ENCODE measurements at places on chromosomes 7 and 10.

DNA sequence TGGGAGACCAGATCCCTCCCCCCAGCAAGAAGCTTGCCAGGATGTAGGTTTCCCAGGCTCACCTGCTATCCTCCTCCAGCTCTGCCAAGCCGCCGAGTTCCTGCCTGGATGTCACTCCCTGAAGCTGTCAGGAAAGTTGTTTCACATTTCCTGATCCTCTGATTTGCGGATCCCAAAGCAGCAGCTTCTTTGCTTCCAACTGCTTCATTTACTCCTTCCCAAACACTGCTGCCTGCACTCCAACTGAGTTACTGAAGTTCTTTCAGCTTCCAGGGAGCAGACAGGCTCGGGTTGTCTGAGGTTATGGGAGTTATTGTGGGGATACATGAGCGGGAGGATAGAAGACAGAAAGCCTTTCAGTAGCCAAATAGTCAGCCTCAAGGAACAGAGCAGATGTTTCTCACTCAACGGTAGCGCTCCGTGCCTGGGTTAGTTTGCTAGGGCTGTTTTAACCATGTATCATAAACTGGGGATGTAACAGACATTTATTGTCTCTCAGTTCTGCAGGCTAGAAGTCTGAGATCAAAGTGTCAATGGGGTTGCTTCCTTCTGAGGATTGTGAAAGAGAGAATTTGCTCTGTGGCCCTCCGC, 516.0 kb downstream of the REEP3 start:
- DNase-seq: no peak

- DNase-seq: no peak
These were observed 85.9 kb upstream of the INSIG1 start for GRCh38 chr7:155211761-155212160.

DNA sequence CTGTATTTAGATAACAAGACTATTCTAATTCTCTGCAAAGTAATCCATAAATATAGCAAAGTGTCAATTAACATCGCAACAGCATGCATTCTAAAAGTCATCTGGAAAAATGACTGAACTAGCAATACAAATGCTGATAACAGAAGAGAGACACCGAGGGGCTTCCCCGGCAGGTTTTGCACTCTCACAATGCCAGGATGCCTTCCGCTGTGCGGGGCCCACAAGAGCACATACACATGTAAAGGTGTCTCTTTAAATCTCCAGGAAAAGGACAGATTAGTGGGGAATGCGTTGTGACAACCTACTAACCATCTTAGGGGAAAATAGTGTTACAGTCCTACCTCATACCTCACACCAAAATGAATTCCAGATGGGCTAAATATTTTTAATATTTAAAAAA, 86.9 kb downstream of the CXCL12 start:
- DNase-seq: no peak

GRCh38 chr7:77699056-77699455, 2.8 kb downstream of the RSBN1L start:
- no peak for DNase-seq

DNA sequence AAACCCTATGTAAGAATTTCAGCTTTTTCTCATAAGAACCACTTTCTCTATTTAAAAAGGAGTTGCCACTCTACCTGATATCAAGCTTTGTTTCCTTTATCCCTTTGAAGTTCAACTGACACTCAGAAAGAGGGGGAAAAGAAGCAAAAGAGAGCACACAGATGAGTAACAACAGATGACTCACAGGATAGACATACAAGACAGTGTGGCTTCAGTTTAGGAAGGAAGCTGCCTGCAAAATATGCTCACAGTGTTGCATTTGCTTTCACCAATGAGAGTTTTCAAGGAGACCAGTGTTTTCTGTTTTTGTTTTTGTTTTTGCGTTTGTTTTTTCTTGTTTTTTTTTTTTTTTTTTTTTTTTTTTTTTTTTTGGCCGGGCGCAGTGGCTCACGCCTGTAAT, 1181.6 kb downstream of the DNAJB9 start:
- no peak for DNase-seq

- no peak for DNase-seq
These were observed 148.7 kb upstream of the RSU1 start for GRCh38 chr10:16965740-16966447.

GRCh38 chr7:101905203-101905865, 87.9 kb downstream of the CUX1 start:
- DNase-seq: no peak

DNA sequence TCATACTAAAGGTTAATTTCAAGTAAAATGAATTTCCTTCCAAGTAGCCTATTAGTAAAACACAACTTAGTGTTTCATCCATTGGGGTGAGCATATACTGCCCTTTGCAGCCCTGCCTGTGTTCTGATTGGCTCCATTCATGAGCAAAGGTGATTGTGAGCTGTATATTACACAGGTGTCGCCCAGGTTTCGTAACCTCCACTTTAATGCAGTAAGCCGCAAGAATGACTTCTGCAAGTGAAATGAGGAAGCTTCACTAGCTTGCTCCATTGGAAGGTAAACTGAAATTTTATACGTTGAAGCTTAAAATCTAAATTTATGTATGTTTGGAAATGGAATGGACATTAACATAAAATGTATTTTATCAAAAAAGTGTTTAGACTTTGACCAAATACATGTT, 24.4 kb downstream of the MTURN start:
- no peak for DNase-seq

- DNase-seq: no peak
These were observed 66.7 kb downstream of the PDGFA start for GRCh38 chr7:452791-453455.

DNA sequence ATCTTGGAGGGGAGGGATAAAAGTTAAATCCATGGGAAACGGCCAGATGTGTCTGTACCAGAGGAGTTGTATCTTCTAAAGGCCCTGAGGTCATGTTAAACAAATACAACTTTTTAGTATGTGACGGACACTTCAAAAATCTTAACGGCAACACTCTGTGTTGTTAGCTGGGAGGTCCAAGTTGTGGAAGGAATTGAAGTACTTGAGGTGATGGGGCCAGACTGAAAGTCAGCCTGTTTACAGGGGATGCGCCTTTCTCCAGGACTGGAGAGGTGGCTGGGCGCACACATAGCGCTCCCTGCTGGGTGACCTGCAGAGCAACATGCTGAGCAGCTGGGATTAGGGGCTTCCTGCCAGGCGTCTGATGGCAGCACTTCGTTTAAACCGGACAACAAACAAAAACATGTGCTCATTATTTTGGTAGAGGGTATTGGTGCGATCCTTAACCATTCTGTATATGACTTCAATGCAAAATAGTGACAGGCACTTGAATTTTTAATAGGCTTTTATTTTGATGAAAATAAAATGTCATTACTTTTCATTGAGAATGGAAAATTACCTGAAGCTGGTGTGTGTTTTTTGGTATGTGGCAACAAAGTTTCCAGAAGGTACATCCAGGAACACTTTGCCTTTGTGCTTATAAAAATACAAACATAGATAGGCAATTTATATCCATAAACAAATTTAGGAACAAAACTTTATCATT, 198.2 kb downstream of the MLLT10 start:
- DNase-seq: peak; percentile 45

DNA sequence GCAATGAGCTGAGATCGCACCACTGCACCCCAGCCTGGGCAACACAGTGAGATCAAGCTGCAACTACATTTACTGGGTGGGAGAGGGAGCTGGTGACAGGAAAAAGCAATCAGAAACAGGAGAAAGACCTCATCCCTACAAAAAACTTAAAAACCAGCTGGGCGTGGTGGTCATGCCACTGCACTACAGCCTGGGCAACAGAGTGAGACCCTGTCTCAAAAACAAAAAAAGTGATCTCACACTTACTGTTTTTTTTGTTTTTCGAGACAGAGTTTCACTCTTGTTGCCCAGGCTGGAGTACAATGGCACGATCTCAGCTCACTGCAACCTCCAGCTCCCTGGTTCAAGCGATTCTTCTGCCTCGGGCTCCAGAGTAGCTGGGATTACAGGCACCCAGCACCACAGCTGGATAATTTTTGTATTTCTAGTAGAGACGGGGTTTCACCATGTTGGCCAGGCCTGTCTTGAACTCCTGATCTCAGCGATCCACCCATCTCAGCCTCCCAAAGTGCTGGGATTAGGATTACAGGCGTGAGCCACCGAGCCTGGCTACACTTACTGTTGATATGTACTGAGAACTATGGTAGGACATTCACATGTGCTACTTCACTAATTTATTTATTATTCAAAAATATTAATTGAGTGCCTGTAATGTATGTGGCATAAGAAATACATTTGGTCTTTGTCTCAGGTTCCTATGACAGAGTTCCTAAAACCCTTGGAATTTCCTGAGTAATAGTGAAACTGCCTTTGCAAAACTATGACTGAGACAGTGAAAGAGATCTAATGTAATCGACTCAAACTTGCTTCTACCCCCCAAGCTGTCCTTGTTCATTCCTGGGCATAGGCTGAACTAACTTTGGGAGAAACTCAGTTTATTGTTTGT, 27.7 kb upstream of the NRBF2 start:
- DNase-seq: no peak

- DNase-seq: no peak
These were observed 551.2 kb upstream of the ANKRD30A start for GRCh38 chr10:36574207-36574606.

GRCh38 chr7:151176401-151176800, 8.9 kb upstream of the GBX1 start:
- no peak for DNase-seq

DNA sequence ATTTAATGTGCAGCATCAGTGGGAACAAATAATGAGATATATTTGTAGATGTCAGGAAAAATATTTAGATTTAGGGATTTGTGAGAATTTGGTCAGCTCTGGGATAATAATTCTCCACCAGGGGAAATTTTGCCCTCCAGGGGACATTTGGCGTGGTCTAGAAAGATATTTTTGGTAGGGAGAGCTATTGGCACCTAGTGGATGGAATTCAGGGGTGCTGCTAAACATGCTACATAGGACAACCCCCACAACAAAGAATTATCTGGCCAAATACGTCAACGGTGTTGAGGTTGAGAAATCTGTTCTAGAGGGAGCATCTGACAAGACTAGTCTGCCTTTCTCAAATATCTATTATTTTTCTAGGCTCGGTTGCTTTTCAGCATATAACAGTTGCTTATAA, 2.1 kb downstream of the ADK start:
- no peak for DNase-seq

- no peak for DNase-seq
These were observed 24.8 kb downstream of the STK32C start for GRCh38 chr10:132282667-132283603.

DNA sequence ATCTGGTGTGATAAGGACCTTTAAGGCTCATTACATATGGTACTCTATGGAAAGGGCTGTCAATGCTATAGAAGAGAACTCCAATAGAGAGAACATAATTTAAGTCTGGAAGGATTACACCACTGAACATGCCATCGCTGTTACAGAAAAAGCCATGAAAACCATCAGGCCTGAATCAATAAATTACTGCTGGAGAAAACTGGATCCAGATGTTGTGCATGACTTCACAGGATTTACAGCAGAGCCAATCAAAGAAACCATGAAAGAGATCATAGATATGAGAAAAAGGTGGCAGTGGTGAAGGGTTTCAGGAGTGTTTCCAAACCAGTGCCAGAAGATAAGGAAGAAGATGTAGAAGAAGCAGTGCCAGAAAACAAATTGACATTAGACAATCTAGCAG, 18.9 kb upstream of the GPR22 start:
- DNase-seq: no peak

DNA sequence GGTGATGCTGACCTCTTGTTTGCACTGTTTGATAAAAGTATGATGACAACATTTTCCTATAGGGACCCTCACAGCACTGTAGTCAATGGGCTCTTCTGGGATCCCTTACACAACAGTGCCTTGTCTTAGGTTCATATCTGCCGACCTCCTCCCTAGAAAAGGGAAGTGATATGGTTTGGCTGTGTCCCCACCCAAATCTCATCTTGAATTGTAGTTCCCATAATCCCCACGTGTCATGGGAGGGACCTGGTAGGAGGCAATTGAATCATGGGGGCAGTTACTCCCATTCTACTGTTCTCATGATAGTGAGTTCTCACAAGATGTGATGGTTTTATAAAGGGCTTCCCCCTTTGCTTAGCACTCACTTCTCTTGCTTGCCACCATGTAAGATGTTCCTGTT, 23.1 kb downstream of the ZC3HAV1 start:
- no peak for DNase-seq

- DNase-seq: no peak
These were observed 291.7 kb upstream of the SEMA3D start for GRCh38 chr7:85478530-85478929.
